ENCODE measurements at places on chromosomes 7 and 10.

DNA sequence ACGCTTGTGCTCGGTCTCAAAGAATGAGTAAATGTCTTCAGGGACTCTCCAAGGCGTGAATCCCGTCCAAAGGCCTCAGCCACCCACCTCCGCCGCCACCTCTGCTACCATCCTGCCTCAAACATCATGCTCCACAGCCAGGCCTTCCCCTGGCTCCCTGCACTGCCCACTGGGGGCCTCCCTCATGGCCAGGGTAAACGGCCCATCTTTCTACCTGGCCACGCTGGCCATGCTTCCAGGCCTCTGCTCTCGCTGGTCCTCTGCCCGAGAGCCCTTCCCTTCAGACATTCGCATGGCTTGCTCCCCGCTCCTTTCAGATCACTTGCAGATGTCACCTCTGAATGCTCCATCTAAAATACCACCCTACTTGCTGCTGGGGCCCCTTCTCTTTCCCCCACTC is 40.2 kb downstream of the ZNF783 start:
- no peak for DNase-seq

DNA sequence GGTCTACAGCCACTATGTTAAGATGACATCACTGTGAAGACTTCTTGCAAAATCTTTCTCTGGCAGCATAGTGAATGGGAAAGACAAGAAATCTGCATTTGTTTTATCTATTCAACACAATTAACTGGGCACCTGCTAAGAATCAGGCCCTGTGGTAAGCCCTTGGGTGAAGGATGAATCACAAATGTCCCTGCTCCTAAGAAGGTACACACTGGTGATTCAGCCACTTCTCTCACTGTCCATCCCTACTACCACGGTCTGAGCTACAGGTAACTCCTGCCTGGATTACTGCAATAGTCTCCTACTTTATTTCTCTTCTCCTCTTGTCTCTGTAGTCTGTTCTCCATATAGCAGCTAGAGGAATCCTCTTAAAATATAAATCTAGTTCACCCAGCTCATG is 116.1 kb downstream of the HIBADH start:
- peak; percentile 2 for DNase-seq

- no peak for DNase-seq
These were observed 10.4 kb upstream of the IL15RA start for GRCh38 chr10:5987747-5988146.

DNA sequence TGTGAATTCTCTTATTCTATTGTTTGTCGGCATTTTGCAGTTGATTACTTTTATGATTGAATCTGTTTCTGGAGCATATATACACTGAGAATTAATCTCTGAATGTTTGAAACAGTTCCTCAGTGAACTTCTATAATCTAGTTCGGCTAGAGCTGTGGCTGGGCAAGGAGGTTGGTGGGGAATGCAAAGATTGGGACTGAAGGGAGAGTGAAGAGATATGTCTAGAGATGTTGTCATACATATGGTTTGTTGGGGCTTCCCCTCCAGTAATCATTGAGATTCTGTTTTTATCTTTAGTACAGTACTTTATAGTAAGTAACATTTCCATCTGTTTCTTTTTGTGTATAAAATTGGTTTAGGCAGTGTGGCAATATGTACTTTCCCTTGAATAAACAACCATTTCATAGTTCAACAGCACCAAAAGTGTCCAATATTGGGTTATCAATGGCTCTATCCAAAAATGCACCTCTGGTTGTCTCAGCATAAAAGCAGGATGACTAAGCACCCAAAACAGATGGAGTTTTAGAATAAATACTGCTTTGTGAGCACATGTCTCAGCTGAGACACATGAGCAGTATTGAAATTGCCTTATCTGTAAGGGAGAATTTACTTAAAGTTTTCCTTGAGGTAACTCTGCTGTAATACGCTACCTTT is 36.7 kb downstream of the WAC start:
- DNase-seq: peak; percentile 63

DNA sequence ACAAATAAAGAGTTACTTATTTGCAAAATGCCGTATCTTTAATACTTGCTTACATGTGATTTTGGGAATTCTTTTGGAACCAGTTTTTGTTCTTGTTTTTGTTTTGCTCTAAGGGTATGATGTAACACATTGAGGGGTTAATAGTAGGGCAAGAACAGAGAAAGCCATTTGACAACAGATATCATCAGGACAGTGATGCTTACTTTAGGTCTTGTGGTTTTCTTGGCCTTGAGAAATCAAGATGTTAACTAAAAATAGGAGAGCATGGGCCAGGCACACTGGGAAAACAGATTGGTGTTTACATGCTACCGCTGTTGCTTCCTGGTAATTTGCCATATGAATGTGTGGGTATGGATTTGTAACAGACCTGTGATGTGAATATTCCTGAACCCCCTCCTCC is 3.7 kb downstream of the SAMD8 start:
- DNase-seq: no peak

- DNase-seq: no peak
These were observed 17.0 kb downstream of the PRKCQ start for GRCh38 chr10:6563075-6563474.

- DNase-seq: peak; percentile 73
These were observed 201.7 kb upstream of the PRSS58 start for GRCh38 chr7:142459551-142459963.

Data from GM23248 (cell line).